ENCODE measurements at places on chromosomes 7 and 10. TPM values are rescaled to one million over a fixed set of nuclear protein-coding genes. Genes with fewer than 3 reads are reported as not detected.

DNA sequence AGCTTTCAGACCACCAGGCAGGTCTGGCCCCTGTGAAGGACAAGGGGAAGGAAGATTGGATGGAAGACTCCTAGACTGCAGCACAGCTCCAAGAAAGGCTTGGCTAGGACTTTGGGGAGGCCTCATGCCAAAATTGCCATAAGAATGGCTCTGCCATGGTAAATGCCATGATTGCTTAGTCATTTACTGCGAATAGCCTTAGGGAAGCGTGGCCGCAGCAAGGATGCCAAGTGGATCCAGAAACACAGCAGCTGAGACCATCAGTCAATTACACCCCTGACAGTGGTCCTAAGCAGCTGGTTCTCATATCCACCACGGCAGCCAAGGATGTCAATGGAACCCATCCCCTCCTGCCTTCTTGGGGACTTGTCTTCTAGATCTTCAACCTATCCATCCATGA is 88.2 kb upstream of the AUTS2 start:
- no peak for DNase-seq

GRCh38 chr10:54666192-54666591 is 134.8 kb downstream of the PCDH15 start:
- no peak for DNase-seq

GRCh38 chr7:150942001-150942590 is 36.0 kb downstream of the KCNH2 start:
- peak; percentile 56 for DNase-seq

DNA sequence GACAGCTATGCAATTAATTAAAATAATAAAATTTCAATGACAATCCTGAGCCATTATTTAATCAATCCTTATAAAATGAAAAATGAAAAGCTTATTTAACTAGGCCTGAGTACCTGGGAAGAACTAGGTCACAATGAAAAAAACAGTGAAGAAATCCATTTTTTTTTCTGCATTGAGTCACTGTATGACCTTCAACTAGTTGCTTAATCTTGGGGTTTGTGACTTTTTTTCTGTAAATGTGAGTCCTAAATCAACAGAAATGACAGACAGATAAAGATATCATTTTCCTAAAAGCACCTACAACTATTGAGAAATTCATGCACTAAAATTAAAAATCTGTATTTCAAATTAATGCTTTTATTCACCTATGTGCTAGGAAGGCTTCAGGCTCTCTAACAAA is 96.8 kb downstream of the TMEM26 start:
- DNase-seq, result no peak

DNA sequence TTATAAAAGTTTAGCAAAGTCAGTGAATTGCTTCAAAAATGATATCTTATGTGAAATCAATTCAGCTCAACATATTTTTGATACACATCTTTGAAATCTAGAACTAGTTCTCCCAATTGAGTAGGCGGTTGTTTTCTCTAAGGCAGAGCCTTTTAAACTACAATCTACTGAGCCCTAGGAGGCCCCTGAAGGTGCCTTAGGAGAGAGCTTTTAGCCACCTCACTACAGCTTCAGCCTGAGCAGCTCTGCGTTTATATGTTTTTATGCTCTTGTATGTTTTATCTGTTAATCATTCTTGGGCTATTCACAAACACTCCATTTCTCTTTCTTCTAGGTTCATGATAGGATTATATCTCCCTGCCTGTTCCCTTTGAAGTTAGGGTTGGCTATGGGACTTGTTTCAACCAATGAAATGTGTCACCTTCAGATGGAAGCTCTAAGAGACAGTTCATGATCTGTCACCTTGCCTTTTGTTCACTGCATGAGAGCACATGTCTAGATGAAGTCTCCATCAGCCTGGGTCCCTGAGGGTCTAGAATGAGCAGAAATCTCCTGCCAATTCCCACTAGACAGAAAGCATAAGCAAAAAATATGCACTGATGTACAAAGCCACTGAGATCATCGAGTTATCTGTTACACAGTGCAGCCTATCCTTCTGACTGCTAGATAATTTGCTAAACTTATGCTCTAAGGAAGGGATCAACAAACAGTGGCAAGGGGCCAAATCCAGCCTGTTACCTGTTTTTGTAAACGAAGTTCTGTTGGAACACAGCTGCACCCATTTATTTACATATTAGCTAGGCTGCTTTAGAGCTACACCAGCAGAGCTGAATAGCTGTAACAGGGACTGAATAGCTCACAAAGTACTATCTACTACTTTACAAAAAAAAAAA is 128.5 kb upstream of the CDK1 start:
- no peak for DNase-seq

DNA sequence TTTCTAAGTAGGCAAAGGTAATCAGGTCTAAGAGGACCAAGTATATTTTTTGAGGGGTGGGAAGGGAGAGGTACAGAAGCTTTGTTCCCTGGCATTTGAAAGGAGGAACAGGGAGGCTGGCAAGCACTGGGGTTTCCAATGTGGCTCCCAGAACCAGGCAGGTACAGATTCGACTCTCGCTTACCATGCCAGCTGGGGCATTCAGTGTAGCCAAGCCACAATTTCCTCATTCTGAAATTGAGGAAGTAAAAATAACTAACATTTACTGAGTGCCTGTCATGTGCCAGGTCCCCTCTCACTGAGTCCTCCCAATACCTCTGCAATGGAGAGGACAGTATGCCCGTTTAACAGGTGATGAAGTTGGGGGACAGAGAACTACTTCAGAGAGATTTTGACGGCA is 45.9 kb upstream of the BET1 start:
- no peak for DNase-seq

DNA sequence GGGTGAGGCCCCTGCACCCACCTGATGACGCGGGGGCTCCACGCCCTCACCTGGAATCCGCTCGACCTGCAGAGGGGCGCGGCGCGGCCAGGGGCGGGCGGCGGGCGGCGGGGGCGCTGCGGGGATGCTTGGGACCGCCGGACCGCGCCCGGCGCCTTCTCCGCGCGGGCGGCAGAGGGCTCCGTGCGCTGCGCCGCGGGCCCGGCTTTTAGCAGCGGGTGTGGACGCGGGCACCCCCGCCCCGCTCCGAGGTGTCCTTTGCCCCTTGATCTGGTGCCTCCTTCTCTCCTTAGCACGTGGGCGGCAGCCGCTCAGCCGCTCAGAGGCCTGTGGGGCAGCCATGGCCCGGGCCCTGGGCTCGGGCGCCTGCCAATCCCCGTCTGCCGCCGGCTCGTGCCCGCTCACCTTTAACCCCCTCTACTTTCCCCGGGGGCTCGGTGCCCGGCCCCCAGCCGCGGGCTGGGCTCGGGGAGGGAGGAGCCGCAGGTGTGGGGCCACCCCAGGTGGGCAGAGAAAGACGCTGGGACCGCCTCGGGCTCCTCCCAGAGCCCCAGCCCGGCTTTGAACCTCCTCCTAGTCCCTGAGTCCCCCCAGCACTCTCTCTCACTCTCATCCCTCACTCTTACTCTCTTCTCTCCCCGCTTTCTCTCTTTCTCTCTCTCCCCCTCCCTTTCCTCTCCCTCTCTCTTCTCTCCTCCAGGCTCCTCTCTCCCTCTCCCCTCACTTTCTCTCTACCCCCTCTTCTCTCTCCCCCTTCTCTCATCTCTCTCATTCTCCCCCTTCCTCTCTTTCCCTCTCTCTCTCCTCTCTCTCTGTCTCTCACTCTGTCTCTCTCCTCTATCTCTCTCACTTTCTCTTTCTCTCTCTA is 19.7 kb upstream of the VPS37D start:
- no peak for DNase-seq

- no peak for DNase-seq
Measured at GRCh38 chr7:38312821-38313220, 39.4 kb upstream of the TARP start.

DNA sequence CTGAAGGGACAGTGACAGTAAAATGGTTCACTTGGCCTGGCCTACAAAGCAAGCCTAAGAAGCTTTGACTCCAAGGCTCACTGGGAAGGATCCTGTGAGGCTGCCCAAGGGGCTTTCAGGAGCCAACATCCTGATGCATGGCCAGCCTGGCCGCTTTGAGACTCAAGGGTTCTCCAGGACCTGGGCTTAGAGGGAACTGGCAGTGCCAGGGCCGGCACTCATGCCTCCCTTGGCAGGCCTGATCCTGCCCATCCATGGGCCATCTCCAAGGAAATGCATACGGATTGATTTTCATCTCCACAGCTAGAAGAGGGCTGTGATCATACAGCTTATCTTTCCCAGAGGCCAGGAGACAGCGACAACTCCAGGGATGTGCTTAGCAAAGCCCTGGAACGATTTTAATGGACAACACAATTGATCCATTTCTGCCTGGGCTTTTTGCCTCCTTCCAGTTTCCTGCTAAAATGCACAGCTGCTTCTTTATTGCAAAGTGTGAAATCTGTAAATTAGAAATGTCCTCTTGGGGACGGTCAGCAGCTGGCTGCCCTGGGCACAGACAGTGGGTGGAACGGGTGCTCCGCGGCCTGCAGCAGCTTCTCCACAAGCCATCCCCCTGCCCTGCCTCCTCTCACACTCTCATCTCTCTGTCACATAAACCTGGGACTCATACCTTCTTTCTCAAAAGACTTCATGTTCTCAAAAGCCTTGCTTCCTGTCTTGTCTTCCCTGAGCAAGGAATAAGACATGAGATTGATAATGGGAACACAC is 288.5 kb downstream of the GRID1 start:
- no peak for DNase-seq

- no peak for DNase-seq
Measured at GRCh38 chr10:36367362-36367761, 725.3 kb upstream of the FZD8 start.

DNA sequence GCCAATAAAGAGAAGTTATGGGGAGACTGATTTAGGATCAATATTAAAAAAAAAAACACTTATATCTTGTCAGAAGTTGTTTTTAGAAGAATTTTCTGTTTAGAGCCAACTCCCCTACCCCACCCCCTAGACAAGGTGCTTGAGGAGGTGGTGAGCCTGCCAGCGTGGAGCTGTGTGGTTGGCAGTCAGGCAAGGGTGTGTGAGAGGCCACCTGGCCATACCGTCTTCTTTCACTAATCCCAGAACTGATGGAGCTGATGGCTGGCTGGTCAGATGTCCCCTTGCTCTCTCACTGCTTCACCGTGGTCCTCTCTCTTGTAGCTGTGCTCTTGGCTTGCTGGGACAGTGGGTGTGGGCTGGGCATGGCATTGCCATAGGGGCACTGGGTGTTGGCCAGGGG is 34.3 kb downstream of the NACAD start:
- no peak for DNase-seq

DNA sequence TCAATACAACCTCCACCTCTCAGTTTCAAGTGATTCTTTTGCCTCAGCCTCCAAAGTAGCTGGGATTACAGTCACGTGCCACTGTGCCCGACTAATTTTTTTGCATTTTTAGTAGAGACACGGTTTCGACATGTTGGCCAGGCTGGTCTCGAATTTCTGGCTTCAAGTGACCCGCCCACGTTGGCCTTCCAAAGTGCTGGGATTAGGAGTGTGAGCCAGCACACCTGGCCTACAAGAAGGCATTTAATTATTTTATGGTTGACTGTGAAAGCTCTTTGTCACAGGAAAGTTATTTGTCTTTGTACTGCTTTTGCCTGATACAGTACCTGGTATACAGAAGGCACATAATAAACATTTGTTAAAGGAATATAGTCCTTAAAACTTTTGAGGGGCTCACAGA is 12.9 kb downstream of the MYOZ1 start:
- peak; percentile 48 for DNase-seq

The GRID1 gene
- 1.0 TPM for total RNA-seq

The PLCE1 gene
- 6.8 TPM for total RNA-seq

The SPDYE8 gene
- not detected for total RNA-seq

The SPDYE3 gene
- not detected for total RNA-seq

The NPC1L1 gene
- total RNA-seq, result 0.62 TPM
